ENCODE measurements at places on chromosomes 12 and 14.

GRCh38 chr12:91113621-91114020 lies 2.3 kb upstream of the LUM start:
- DNase-seq, result no peak

- peak; percentile 83 for DNase-seq
These were observed 125.3 kb upstream of the ATF7IP start for GRCh38 chr12:14239935-14240872.

GRCh38 chr12:121454921-121455320 lies 55.0 kb downstream of the RNF34 start:
- no peak for DNase-seq

GRCh38 chr12:59040656-59041055 lies 120.4 kb upstream of the LRIG3 start:
- no peak for DNase-seq

DNA sequence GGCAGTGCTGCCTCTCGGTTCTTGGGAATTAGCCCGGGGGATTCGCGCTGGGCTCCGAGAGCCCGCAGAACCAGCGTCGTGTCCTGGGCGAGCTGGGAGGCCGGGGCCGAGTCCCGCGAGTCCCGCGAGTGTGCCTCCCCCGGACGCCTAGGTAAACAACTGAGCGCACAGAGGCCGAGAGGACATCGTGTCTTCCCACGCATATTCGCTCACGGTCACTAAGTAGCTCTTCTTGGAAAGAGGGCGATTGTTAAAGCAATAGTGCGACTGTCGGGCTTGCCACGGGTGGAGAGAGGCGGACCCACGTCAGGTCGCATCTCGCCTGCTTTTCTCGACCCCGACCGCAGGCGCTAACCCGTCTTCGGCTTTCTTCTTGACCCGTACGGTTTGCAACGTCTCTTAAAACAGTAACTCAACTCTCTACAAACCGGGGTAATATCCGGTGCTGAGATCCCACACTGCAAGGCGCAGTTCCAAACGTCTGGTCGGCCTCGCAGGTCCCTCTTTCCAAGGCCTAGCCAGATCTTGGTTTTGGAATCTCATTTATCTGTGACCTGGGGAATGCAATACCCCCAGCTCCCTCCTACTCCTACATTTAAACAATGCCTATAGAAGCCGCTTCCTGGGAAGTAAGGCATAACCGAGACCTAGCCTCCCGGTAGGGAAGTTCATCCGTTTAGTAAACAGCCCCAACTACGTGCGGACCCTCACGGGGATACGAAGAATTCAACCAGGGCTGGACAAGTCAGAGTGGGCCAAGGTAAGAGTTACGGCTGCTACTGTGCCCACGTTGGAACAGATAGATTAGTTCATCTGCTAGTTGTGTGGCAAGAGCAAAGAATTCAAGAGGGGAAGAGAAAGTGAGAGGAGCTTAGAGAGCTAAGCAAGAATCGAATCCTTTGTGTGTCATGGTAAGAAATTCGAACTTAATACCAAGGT lies 736 bp upstream of the PHLDA1 start:
- peak; percentile 76 for DNase-seq

GRCh38 chr12:52089491-52089890 lies 10.0 kb downstream of the SMIM41 start:
- DNase-seq, result no peak

DNA sequence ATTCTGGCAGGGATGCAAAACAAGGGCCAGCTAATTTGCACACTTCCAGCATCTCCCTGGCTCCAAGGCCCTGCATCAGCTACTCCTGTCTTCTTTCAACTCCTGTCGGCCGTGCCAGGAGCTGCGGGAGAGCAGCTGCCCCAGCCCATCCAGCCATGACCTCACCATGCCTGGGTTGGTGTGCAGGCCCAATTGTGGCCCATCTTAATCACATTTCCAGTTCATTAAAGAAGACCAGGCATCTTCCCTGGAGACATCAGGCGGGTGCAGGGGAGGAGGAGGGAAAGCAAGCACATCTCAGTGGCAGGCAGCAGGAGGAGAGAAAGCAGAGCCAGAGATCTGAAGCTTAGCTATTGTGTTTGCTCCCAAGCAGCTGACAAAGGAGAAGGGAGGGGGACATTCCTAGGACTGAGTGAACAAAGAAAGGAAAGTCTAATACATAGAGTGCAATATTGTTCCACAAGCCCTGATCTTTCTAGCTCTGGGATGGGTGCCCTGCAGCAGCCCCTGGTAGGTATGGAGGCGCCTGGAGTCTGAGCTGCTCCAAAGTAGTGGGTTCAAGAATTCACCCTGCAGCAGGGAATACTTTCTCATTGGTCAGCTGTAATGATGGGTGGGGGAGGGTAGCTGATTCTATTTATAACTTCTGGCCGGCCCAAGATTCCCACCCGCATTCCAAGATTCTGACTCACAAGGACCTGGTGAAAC lies 40.1 kb downstream of the VWF start:
- no peak for DNase-seq

DNA sequence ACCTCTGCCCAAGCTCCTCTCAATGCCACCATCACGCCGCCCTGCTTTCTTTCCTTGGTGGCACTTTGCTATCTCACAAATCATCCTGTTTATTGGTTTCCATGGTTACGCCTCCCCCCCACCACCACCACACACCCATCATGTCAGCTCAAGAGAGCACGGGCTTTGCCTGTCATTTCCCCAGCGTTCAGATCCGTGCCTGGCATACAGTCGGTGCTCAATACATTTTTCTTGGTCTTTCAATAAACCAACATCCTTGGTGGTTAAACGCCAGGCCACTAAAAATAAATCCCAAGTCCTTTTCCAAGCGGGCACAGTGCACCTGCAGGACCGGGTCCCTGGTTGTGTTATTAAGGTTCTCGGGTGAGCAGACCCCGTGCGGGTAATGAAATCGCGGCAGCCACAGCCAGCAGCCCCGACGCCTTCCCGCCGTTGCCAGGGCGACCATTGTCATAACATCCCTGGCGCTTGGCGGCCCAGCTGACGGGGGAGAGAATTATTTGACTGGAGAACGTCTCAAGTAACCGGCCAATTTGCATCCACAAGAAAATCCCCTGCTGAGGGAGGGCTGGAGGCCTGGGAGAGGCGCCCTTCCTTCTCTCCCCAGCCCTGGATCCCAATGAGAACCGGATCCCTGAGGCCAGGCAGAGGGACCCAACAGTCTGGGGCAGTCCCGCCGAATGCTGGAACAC lies 92.9 kb downstream of the KSR2 start:
- DNase-seq, result no peak

All from GM06990 (cell line).